SW 1271 (cell line): ENCODE measurements at places on chromosomes 2 and 18.

DNA sequence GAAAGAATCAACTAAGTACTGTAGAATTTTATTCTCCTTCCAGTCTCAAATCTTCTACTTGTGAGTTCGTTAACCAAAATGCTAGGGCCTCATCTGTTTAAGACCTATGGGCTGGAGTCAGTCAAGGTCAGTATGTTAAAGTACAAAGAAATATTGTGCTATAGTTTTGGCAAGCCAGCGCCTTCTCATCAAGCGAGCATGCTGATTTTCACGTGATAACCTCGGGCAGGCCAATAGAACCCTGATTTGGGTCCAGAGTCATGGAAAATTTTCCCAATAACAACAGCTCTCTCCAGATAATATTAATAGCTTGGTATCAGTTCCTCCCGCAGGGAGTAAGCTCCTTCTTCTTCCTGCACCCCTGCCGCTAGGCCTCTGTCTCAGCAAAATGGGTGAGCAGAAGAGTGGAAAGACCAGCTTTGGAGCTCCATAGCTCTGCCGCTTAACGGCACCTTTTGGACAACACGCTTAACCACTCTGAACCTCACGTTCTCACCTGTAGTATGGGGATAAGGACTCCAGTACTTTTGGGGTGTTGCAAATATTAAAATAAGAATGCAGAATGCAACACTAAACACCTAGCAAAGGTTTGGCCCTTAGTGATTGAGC, 11.7 kb downstream of the CABLES1 start:
- DNase-seq: no peak

DNA sequence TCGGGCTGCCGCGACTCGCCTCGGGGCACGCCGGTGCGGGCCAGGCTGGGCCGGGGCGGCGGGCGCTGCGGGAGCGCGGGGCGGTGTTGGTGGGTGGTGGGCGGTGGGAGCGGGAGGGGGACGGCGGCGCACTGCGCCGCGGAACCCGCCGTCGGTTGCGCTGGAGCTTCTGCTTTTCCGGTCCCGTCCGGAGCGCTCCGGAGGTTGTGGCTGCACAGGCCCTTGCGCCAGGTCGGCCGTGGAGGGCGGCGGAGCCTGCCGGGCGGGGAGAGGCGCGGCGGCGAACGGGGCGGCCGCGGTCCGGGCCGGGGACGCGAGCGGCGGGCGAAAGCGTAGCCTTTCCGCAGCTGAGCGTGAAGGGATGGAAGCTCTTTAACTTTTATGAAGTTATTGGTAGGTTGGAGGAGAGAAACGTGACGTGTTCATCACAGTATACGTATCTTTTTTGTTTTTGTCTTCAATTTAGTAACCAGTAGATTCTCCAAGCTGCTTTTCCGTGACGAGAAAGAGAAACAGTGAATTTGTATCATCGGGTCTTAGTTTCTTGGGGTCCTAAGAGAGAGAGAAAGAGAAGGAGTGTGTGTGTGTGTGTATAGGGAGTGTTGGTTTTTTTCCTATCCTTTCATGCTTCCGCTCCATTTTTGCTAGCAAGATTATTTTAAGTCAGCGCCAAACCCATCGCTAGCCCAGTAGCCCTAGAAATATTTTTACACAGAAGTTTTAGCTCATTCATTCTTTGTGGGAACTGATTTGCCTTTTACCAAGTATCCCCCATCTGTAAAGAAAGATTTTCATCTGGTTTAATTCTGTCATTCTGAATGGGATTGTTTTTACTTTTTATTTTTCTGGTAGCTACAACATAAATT, 535 bp downstream of the ATG4B start:
- DNase-seq: no peak

- no peak for DNase-seq
Measured at GRCh38 chr2:64065516-64065915, 46.3 kb upstream of the VPS54 start.

DNA sequence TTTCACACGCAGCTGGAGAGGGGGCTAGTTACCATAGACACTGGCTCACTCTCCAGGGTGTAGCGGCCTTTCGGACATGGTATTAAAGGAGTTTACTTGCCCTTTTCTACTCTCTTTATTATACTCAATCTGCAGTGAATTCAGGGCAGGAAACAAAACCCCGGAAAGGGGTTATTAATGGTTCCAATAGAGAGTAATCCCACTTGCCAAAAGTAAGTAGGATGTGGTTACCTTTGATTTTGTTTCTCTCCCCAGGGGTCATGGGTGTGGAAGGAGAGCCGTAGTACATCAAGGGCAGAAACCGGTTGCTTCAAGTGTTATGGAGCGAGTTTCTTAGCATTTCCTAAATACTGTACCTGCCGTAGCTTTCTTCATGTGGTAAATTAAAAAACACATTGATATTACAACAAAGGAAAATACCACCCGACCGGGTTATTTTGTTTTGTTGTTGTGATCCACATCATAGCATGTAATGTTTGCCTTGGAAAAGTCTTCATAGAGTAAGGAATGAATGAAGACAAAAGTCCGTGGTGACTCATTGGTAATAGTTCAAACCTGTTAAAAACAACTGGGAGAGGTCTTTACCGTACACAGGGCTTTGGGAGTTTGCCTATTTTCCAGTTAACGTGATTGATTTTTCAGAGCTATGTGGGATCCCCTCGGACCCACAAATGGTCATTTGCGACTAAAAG, 71.5 kb downstream of the SLC4A3 start:
- no peak for DNase-seq

DNA sequence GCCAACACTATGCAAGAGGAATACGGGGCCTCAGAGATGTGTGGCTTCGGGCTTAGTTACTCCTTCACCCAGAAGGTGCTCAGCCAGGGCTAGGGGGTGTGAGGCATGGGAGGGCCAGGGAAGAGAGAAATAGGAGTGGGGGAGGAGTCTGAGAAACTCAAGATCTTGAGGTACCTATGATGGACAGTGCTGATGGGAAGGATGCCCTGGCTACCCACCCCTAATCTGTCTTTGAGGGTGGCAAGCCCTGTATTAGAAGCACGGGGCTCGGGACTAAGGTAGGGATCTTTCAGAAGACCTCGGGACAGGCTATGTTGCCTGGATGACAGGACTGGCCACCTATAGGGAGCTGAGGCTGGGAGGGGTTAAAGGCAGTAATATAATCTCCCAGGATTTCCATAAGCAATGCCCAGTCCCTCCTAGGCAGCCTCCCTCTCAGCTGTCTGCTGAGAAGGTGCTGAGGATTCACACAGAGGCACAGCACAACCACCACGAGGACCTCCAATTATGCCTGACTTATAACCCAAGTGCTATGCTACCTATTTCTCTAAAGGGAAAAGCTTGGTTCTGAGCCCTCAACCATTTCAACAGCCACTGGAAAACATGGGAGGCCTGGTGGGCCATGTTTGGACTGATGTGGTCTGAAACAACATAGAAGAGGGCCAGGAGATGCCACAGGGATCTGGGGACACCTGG, 23.3 kb downstream of the MTHFD2 start:
- DNase-seq: no peak

- no peak for DNase-seq
Measured at GRCh38 chr18:41265047-41265446, 690.0 kb upstream of the PIK3C3 start.

DNA sequence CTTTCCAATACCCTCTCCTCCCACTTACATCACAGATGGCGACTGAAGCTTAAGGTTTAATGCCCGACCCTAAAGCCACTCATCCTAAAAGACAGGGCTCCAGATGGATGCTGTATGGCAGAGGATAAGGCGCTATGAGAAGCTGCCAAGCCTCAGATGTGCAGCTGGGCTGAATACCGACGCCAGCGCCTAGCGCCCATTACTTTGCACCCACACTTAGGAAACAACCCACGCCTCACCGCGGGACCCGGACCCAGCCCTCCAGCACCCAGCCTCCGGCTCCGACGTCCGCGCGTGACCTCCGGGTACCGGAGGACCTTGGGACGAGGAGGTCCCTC, 335 bp downstream of the TRAK2 start:
- DNase-seq: no peak

GRCh38 chr18:70116949-70117348, 88.5 kb downstream of the RTTN start:
- no peak for DNase-seq

- no peak for DNase-seq
Measured at GRCh38 chr2:197210430-197210829, 100.2 kb downstream of the ANKRD44 start.

GRCh38 chr2:87996570-87996969, 19.8 kb downstream of the RNU2-63P start:
- DNase-seq: no peak
